ENCODE measurements at places on chromosomes 7 and 10.

GRCh38 chr10:106636766-106637491 is 527.6 kb downstream of the SORCS1 start:
- DNase-seq, result no peak

- DNase-seq, result no peak
Measured at GRCh38 chr10:90180886-90181691, 479.7 kb downstream of the KIF20B start.

DNA sequence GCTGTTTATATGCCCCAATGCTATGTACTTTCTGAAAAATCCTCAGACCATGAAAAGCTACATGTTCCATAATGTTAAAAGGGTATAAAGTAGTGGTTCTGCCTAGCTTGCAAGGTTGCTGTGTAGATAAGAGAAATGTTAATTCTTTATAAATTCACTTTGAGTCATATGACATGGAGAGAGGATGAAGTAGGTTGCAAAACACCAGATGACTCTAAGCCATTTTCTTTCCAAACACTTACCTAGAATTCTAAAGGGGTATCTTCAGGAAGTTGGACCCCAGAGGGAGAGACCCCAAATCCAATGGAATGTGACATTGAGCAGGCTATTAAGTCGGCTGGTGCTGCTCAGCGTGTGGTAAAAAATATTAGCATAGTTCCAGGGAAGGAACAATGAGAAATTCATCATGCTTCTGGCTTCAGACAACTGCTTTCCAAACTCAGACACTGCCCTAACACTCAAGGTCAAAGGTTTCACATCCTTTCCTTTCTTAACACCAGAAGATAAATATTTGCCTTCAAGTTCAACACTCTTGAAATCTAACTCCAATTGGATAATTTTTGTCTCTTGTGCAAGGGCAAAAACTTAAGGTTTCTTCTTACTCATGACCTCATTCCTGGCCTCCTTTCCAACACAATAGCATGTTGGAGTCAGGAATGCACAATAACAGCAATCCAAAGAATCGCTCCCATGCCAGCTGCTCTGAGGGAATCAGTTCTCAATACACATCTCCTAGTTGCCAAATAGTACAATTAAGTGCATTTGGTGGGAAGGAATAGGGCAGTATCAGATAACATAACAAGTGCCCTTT is 100.7 kb upstream of the AFAP1L2 start:
- no peak for DNase-seq

DNA sequence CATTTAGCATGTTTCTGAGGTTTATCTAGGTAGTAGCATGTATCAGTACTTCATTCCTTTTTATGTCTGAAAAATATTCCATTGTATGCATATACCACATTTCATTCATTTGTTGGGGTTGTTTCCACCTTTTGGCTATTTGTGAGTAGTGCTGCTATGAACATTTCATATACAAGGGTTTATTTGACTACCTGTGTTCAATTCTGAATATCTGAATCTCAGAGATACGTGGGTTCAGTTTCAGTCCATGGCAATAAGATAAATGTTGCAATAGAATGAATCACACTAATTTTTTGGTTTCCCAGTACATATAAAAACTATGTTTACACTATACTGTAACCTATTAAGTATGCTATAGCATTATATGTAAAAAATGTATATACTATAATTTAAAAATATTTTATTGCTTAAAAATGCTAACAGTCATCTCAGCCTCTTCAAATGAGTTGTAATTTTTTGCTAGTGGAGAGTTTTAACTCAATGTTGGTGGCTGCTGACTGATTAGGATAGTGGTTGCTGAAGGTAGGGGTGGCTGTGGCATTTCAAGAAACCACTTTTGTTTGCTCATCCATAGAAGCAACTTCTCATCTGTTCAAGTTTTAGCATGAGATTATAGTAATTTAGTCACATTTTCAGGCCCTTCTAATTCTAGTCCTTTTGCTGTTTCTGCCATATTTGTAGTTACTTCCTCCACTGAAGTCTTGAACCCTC is 13.9 kb downstream of the PLEKHA1 start:
- no peak for DNase-seq

- DNase-seq, result no peak
Measured at GRCh38 chr7:477626-478220, 41.9 kb downstream of the PDGFA start.

- DNase-seq, result no peak
Measured at GRCh38 chr7:81767926-81768325, 1.9 kb downstream of the HGF start.

DNA sequence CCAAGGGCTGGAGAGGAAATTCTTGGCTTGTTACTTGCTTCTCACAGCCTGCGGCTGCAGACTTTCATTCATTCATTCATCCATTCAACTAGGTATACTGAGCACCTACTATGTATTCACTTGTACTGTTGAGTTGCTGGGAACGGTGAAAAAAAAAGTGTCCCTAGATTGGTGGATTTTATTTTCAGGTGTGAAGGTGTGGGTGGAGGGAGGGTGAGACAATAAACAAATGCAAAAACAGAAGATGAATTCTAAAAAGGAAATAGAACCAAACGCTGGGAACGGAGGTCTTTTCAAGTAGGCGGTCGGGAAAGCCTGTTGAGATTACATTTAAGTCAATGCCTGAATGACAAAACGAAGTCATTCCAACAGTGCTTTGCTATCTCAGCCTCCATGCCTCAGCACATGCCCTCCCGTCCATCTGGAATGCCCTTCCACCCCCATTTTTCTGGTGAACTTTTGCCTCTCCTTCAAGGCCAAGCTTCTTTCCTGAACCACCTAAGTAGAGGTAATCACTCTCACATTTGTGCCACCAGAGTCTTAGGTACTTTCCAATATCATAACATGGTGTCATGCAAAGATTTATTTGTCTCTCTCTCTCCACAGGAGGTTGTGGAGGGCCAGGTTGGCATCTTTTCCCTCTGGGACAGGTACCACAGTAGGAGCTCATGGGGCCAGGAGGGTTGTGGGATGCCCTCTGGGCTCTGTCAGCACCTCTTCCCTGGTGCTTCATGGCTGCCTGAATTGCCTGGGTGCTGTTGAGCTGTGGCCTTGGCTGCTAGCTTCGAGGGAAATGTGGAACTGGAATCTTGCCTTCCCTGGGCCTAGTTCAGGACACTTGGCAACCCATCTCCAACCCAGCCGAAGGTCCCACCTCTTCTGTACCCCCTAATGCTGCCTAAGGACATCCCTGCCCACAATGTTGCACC is 5.5 kb downstream of the NKX2-3 start:
- no peak for DNase-seq

DNA sequence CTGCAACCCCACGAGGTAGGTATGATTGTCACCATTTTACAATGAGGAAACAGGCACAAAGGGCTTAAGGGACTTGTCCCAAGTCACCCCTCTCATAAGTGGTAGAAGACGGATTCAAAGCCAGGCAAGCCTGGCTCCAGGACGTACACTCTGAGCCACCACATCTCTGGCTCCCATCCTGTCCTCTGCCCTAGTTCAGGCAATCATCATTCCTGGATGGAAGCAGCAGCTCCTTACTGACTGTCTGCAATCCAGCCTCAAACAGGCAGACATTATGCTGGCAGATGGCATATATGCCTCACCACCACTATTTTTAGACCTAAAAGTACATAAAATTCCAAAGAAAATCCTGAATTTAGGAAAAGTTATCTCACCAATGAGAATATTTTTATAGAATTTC is 100.7 kb downstream of the USP6NL start:
- no peak for DNase-seq

- no peak for DNase-seq
Measured at GRCh38 chr10:33483816-33484190, 149.3 kb upstream of the NRP1 start.

DNA sequence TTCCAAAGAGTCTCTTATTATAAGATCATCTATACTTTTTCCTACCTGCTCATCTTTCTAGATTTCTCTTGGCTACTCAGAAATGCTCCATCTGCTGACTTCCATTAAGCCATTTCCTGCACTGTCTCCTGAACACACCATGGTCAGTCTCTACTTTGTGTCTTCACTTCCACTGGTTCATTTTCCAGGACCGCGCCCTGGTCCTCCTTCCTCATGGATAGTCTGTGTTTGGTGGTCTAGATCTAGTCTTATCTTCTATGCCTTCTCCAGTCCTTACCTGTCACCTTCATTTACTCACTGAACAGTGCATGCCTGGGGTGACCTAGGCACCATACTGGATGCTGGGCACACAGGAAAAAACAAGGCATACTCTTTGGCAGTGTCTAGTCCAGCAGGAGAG is 11.8 kb downstream of the INSYN2A start:
- DNase-seq, result no peak

DNA sequence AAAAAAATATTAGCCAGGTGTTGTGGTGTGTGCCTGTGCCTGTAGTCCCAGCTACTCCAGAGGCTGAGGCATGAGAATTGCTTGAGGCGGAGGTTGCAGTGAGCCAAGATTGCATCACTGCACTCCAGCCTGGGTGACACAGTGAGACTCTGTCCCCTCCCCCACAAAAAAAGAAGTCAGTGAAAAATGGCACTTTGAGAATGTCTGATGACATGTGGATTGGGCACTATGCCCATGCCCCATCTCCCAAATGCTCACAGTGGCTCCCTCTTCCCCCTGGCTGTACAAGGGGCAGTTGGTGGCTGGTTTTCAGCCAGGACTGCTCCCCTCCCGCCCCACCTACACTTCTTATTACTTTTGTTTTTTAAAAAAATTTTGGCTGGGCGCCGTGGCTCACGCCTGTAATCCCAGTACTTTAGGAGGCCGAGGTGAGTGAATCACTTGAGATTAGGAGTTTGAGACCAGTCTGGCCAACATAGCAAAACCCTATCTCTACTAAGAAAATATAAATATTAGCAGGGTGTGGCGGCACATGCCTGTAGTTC is 26.1 kb downstream of the IL15RA start:
- DNase-seq, result no peak

GRCh38 chr7:124033095-124033806 is 384 bp upstream of the TMEM229A start:
- no peak for DNase-seq

DNA sequence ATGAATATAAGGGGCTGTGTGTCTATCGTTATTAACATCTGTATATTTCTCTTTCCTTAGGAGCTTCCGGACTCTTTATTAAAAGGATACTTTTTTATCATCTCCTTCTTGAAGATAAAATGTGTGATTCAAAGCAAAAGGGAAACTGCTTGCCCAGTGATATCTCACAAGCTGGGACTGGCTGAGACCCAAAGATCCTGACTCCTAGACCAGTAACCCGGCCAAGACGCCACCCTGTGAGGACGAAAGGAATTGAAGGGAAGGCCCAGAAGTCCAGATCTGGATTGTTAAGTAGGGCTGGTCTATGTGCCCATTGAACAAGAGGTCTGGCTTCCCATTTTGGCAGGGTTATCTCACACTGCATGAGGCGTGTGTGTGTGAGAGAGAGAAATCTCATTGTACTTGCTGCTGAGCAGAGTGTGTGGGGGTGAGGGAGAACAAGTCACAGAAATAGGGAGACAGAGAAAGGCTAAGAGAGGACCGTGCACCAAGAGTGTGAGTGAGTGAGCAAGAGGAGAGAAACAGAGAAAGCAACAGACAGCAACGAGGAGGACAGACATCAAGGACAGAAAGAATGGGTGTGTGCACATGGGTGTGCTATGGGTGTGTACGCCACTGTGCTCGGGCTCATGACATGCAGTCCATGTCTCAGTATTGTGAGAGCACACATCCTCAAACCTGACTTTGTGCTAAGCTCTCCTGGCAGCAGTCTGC is 75.4 kb downstream of the PLXNA4 start:
- DNase-seq, result no peak

DNA sequence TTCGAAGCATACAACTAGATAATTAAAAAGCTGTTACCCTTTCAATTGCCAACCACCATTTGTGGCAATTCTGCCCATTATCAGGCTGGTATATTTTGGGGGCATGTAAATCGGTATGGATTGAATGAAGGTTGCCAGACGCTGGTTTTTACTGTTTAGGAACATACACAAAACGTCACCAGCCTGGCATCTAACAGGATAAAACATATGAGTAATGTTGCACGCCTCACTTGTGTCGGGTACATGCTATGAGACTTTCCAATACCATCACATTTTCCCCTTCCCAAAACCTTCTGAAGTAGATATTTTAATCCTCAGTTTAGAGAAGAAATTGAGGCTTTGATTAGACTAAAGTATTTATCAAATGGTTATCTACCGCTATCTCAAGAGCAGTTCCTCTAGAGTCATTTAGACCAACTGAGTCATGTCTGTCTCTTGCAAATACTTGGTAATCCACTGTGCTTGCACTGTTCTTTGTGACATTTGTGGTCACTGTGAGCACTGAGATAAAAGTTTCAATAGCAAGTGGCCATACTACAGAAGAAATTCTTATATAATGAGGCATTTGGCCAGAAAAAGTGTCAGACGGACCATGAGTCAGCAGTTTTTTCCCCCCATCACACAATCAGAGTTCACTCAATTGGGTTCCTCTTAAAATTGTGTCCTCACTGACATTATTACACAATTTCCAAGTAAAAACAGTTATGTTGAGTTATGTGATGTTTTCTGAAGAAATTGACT is 498.7 kb downstream of the NXPH1 start:
- no peak for DNase-seq

DNA sequence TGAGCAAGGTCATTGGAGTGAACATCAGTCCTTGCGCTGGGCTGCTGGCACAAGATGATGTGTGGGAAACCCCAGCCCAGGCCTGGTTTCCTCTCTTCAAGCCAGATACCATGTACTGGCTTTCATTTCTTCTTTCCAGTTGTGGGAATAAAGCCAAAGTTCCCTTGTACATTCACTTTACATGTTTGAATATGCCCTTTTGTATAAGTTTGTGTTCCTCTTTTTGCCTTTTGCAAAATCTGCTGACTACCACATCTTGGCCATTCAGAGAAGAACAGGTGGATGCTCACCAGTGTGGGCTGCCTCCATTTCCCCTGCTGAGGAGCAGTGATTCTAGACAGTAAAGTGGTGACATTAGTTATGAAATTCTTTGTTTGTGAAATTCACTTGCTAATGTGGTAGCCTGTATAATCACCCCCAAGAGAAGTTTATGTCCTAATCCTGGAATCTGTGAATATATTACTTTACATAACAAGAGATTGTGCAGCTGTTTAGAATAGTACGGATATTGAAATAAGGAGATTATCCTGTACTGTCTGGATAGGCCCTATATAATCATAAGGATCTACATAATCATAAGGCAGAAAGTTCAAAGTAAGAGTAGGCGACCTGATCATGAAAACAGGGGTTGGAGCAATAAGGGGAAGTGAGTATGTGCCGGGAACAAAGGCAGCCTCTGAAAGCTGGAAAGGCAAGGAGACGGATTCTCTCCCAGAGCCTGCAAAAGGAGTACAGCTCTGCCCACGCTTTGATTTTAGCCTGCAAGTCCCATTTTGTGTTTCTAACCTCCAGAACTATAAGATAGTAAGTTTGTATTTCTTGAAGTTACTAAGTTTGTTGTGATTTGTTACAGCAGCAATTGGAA is 18.8 kb upstream of the AOAH start:
- DNase-seq, result peak; percentile 30

DNA sequence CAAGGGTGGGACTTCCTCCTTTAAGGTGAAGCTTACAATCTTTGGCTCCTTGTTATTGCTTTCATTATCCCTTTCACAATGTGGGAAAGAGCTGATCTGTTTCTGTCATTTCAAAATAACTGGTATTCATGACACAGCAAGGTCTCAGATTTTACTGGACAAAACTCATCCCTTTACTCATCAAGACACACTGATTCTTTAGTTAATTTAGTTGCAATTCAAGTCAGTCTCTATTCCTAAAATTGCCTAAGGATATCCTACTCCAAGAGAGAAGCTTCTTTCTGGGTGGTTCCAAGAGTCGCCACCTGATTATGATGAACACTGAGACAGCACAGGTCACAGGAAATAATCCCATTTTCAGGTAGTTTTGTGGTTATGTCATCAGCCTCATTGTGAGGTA is 5.8 kb upstream of the PNLIPRP3 start:
- no peak for DNase-seq

- no peak for DNase-seq
Measured at GRCh38 chr10:124642088-124642710, 102.0 kb downstream of the FAM53B start.

Measured in GDM1 (cell line).